ENCODE measurements at places on chromosomes 7 and 10. TPM values are rescaled to one million over a fixed set of nuclear protein-coding genes. Genes with fewer than 3 reads are reported as not detected.

DNA sequence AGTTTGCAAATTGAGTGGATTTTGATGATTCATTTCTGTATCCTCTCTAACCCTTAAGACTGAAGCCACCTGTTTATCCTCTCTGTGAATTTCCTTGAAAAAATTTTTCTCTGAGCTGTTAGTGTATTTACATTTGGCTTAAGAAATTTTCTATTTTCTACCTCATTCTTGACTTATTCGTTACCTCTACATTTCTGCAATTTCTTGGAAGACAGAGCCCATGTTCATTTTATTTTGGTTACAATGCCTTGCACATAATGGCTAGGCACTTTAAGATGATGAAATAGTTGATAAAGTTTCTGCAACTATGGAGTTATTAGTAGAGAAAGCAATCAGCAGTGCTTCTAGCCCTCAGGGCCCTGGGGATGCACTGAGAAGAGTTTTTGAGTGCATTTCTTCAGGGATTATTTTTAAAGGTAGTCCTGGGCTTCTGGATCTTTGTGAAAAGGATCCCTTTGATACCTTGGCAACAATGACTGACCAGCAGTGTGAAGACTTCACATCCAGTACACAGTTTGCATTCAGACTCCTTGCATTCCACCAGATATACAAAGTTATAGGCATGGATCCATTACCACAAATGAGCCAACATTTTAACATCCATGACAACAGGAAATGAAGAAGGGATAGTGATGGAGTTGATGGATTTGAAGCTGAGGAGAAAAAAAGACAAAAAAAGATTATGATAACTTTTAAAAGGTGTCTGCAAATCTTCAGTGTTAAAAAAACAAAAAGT lies 68.2 kb downstream of the CH25H start:
- no peak for DNase-seq
- no peaks in the 10 kb centered on the region for H3K27me3 ChIP-seq
- H3K27ac ChIP-seq: no peak overlapping the region
- H3K36me3 ChIP-seq: no peaks in the 10 kb centered on the region
- H3K4me3 ChIP-seq: no peak overlapping the region

- H3K4me3 ChIP-seq: no peak overlapping the region
- H3K36me3 ChIP-seq: no peaks in the 10 kb centered on the region
- DNase-seq: no peak
- H3K27me3 ChIP-seq: no peaks in the 10 kb centered on the region
- no peaks in the 10 kb centered on the region for H3K4me1 ChIP-seq
- H3K27ac ChIP-seq: no peak overlapping the region
Observed at GRCh38 chr7:106545275-106545674, 115.7 kb downstream of the CCDC71L start.

- H3K4me1 ChIP-seq: peaks cover 11% of the 10 kb centered on the region
- H3K4me3 ChIP-seq: peak within 1 kb of the TSS; percentile 79
- H3K27ac ChIP-seq: no peak within 1 kb of the TSS
Observed at GRCh38 chr10:99329304-99329553, at the start of gene CNNM1. Gene CNNM1 (plus strand): TSS chr10:99329356. CDS start chr10:99329388, 32 bp downstream.

DNA sequence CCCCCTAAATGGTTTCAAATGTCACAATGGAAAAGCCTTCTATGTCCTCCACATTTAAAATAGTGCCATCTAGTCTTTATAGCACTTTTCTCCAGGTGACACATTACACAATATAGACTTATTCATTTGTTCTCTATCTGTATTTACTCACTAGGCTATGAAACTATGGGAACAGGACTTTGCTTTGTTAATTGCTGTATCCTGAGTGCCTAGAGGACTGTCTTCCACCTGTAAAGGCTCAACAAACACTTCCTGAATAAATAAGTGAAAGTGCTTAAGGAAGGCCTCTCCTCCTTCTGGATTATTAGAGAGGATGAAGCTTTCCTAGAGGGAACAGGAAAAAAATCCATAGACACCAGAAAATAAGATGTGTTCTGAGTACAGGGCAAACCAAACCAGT lies 397.6 kb upstream of the LRRN3 start:
- H3K36me3 ChIP-seq: no peaks in the 10 kb centered on the region
- H3K27me3 ChIP-seq: no peaks in the 10 kb centered on the region
- no peak overlapping the region for H3K4me3 ChIP-seq
- DNase-seq: no peak
- no peaks in the 10 kb centered on the region for H3K4me1 ChIP-seq
- no peak overlapping the region for H3K27ac ChIP-seq

DNA sequence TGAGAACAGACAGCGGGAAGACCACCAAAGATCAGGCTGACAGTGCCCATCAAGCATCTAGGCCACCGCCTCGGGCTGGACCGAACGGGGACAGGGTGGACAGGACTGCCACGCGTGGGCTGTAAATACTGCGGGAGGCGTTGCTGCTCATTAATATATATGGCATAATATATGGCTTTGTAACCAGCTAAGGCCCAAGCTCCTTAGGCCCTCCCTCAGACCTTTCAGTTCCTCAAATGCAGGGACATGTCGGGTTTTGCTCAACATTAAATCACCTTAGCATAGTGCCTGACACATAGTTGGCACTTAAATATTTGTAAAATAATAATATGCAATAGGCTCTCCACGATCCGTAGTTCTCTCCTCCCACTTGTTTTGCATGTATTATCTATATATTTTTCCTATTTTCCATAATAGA lies 402 bp upstream of the TMEM168 start:
- H3K4me3 ChIP-seq: peak overlapping the region; percentile 90
- no peaks in the 10 kb centered on the region for H3K27me3 ChIP-seq
- H3K27ac ChIP-seq: peak overlapping the region; percentile 92

The SEMA3A gene
- total RNA-seq: 0.75 TPM
